ENCODE measurements at places on chromosomes 6 and 20.
A peak's percentile ranks its signal among the peaks of the same experiment; 100 is the strongest.

DNA sequence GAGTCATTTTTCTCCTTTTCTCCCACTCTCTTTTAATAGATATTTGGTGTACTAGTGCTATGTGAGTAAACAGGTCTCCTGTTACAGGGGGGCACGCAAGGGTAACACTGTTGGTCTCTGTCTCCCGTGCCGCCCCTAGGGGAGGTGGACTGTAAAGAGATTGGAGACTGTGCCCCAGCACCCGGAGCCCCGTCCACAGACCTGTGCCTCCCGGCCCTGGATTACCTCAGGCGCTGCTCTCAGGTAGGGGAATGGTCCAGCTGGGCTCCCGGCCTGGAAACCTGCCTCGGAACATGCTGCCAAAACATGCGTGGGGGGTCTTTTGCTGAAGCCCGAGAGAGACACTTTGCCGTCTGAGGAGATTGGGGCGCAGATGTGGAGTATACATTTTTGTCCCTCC, 66.4 kb upstream of the SMIM28 start:
- DNase-seq: no peak

- DNase-seq: no peak
Measured at GRCh38 chr6:37417393-37417792, 15.6 kb upstream of the CMTR1 start.

GRCh38 chr6:50264995-50265571, 215.4 kb upstream of the DEFB112 start:
- no peak for DNase-seq

- DNase-seq: no peak
Measured at GRCh38 chr6:548517-548916, 108.4 kb downstream of the HUS1B start.

- no peak for DNase-seq
Measured at GRCh38 chr6:53437557-53438202, 88.9 kb upstream of the ELOVL5 start.

- DNase-seq: peak; percentile 95
Measured at GRCh38 chr6:123838505-123839234, 35.0 kb downstream of the NKAIN2 start.

- DNase-seq: peak; percentile 20
Measured at GRCh38 chr20:36154700-36155628, at the start of gene EPB41L1. TSS of gene EPB41L1 (plus strand) at chr20:36154740. CDS start at chr20:36173778, 19,038 bp downstream.

DNA sequence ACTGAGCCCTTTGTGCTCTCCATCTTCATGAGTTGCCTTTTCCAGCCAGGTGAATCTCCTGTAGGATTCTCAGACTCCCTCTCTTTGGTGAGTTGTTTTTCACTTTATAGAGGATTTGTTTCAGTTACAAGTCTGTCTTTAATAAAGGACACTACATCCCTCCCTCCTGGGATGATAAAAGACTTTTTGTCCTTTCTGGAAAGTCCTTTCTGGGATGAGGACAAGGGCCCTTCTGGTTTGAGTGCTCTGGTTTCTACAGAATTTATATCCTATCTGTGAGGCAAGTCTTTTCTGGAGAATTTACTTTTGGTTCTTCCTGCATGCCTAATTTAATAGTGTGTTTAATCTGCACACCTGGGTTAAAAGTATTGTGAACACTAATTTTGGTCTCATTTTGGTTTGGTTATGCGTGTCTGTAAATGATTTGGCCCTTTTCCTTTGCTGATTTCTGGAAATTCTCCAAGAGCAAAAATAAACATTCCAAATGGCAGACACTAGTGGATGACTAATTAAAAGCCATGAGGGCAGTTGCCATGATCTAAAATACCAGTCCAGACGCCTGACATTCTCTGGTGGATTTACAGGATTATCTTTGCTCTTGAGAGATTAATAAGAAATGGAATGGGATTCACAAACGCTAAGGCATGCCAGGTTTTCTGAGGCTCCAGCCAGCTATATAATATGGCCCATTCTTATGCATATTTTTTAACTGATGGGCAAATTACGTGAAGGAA, 44.8 kb downstream of the TCP11 start:
- DNase-seq: peak; percentile 83

GRCh38 chr6:147260091-147260490, 55.9 kb downstream of the STXBP5 start:
- DNase-seq: no peak

- no peak for DNase-seq
Measured at GRCh38 chr6:108779536-108780275, 68.5 kb upstream of the ARMC2 start.

DNA sequence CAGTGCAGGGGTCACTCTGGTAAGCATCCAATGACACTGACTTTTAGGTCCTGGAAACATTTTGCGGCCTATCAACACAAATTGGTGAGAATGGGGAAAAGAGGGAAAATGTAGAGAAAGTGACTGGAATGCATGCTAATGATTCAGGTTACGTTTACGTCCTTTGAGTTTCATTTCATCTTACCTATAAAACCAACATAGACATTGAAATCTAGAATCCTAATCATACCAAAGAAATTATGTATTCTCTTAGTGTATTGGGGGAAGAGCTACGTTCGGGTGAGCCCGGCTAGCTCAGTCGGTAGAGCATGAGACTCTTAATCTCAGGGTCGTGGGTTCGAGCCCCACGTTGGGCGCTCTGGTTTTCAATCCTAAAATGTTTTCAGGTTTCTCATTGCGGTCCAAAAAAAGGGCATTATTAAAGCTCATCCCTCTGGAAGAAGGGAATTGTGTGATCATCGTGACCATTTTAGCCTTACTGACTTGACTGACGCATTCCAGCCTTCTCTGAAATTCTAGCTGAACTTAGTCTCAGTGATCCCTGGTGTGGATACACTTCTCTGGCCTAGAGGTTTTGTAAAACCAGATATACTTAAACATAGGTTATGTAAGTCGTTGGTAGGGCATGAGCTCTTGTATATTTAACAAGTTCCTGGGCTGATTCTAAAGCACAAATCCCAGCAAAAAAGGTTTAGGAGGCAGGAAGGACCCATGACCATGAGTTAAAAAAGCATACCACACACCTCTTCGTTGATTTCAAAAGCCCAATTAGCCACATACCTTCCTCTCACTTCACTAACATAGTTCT, 18.3 kb downstream of the HMGN4 start:
- no peak for DNase-seq

DNA sequence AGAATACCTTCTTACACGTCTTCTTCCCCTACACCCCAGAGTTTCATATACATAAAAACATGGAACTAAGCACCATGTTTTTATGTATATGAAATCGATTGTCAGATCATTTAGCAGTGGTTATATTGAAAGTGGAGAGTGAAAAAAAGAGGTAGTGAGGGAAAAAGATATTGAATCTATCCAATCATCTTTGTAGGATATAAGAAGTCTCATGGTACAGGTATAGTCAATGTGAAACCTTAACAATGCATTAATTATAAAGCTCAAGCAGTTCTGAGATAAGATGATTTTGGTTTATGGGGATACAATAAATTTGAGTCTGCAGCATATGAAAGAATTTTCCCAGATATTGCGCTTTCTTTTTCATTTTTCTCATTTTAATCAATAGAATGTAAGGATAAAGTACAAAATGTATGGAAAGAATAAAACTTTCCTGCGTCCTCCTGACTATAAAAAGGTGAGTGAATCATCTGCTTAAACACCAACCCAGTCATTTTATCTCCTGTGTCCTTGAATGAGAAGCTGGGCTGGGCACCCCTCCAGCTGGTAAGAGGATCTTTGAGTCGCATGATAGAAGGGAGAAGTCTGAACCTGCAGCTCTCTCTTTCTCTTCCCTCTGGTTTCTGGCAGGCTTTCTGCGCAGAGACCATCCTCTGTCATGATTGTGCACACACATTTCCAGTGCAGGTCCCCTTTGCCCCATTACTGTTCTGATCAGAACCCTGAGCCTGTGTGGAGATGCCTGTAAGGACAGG, 28.1 kb upstream of the AKIRIN2 start:
- no peak for DNase-seq

- peak; percentile 71 for DNase-seq
Measured at GRCh38 chr6:56292505-56293181, 45.3 kb upstream of the COL21A1 start.

DNA sequence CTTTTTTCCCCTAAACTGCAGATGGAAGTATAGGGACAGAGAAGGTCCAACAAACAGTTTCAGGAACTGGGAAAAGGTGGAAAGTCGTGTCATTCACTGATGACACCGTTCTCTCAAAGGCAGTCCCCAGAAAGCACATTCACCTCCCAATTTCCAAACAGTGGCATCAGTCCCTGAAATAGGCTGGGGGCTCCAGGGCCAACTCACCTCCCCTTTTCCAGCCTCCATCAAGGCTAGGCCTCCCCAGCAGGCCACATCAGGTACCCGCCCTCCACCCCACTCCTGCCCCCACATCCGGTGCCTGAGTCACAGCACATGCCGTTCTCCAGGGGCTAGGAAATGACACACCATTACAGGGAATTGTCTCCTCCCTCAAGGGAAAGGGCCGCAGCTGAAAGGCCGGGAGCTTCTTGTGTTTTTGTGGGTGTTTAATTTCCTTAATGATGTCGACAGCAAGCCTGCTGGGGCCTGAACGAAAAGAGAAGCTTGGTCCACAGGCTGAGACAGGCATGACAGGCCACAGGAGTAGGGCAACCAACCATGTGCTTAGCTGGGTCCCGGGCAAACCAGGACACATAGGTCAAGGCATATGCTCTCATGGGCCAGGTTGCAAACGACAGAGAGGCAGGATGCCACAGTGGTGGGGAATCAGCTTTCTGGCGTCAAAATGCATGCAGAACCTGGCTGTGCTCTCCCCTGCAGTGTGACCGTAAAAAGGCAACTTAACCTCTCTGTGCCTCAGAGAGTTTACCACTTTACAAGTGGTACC, 39.2 kb downstream of the ZMYND8 start:
- DNase-seq: no peak

- DNase-seq: no peak
Measured at GRCh38 chr6:161649068-161649467, 375.2 kb upstream of the AGPAT4 start.

DNA sequence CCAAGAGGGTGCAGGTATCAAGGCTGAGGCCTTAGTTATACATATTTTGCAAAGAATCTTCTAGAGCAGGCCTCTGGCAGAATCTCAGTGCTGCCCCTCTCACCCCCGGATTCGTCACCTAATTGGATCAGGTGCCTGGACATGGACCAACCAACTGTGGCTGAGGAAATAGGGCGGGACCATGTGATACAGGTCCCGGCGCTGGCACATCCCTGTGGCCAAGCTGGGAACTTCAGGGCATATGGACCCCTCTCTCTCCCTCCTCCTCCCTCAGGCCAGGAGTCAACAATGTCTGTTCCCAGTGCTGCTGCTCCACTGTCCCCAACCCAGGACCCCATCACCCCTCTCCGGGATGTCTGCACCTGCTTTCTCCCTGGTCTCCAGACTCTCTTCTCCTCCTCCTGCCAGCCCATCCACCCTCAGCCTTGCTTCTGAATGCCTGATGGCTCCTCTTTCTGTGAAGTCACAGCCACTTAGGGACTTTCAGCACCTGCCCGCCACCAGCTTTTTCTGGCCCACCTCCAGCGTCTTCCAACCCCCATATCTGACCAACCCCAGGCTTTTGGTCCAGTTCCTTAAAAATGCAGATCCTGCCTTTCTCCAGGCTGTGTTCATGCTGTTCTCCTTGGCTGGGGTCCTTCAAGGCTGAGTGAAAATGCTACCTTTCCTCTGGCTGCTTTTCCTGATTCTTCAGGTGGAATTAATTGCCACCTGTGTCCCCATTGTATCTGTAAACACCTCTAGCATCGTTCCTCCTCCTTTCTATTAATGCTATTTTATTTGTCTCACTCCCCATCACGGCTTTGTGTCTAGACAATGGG, 19.0 kb upstream of the MLN start:
- peak; percentile 97 for DNase-seq

DNA sequence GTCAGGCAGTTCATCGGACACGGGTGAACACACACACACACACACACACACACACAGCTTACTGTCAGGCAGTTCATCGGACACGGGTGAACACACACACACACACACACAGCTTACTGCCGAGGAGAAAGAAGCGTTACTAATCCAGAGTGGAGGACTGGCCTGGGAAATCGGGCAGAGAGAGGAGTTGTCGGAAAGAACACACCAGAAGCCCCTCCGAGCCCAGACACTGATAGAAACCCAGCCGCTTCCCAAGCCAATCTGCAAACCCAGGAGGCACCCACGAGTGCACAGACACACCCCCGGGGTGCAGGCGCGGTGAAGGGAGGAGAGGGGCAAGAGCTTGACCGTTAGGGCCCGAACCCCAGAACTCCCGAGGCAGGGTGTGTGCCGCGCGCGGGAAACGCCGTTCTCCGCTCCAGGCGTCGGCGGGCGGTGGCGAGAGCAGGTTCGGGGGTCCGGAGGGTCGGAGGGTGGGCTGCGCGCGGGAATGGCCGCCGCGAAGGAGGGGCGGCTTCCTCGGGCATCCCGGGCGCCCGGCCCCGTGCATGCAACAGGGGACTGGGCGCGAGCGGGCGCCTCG, 636 bp downstream of the ELOVL2 start:
- DNase-seq: peak; percentile 47

- DNase-seq: no peak
Measured at GRCh38 chr6:135228486-135228885, 47.4 kb downstream of the MYB start.

GRCh38 chr6:156963712-156964700, 186.8 kb downstream of the ARID1B start:
- DNase-seq: peak; percentile 27

DNA sequence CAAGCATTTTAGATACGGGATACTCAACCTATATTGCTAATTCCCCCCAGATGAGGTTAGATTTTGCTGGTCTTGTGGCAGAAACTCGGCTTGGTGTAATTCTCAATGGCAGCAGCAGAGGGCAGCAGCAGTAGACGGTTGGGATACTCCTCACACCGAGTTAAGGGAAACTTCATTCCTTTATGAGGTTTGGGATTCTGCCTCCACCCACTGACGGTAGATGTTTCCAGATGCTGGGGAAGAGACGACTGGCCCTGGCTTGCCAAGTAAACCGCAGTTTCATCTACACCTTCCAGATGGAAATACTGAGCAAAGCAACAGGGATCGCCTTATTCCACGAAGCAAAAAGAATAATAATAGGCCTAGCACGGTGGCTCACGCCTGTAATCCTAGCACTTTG, 8.2 kb upstream of the TBC1D7 start:
- peak; percentile 31 for DNase-seq

- DNase-seq: peak; percentile 64
Measured at GRCh38 chr6:39266375-39266774, 37.1 kb upstream of the KCNK5 start.

GRCh38 chr6:161745594-161746141, 471.8 kb upstream of the AGPAT4 start:
- no peak for DNase-seq
